Cortex of kidney (tissue), 1 donor: ENCODE measurements at places on chromosomes 2 and 18.

- no peak for DNase-seq
Observed at GRCh38 chr2:30267161-30267975, 36.0 kb downstream of the LBH start.

GRCh38 chr2:55063713-55064323, 13.6 kb upstream of the RTN4 start:
- DNase-seq = no peak

- no peak for DNase-seq
Observed at GRCh38 chr2:16680304-16680703, 14.7 kb upstream of the CYRIA start.

GRCh38 chr2:157475722-157476390, 32.0 kb upstream of the CYTIP start:
- DNase-seq = no peak

GRCh38 chr2:46210063-46210462, 87.1 kb upstream of the EPAS1 start:
- DNase-seq = no peak

GRCh38 chr18:79508565-79509535, 113.1 kb downstream of the NFATC1 start:
- no peak for DNase-seq

GRCh38 chr18:36381075-36381474, 83.6 kb downstream of the FHOD3 start:
- DNase-seq = no peak

DNA sequence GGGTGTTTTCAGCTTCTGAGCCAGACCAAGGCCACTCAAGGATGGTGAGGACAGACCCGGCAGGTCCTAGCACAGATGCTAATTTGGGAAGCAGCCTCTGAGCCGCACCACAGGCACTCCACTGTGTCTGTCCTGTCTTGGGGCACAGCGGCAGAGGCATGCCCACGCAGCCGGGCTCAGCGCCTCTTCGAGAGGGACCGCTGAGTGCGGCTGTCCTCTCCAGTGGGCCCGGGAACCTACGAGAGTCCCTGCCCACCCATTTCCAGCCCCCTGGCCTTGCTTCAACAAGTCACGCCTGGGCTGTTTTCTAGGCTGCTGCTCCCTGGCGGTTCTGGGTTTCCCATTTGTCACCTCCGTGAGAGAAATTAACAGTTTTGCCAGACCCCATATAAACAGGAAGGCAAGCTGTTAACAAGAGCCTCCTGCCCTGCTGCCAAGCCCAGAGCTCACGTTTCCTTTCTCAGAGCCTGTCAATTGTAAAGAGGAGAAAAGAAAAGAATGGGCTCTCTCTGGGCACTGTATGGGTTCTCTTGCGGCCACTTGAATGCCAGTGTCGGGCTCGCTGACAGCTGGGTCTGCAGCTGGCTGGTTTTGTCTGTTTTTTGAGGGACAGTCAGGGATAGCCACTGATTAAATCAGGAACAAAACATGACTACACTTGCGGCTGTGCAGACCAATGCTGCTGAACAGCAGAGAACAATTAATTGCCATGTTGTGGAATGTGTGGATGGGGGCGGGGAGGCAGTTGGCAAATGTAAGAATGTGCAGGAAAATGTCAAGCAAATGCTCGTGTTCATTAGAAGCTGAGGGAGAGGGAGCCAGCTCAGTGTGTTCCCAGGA, 30.6 kb downstream of the TMEM17 start:
- no peak for DNase-seq

DNA sequence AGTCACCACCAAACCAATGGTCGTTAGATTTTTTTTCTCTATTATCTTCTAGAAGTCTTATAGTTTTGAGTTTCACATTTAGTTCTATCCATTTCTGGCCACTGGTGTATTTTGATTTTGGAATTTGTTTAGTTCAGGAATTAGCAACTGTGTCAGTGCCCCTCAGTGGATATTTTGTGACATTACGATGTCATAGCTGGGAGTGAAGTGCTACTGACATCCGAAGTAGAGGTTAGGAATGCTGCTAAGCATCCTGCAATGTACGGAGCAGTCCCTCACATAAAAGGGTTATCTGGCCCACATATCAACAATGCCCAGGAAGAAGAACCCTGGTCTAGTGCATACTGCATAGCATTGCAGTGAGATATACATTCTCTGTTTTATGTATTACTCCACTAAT, 157.4 kb upstream of the RGPD4 start:
- no peak for DNase-seq

DNA sequence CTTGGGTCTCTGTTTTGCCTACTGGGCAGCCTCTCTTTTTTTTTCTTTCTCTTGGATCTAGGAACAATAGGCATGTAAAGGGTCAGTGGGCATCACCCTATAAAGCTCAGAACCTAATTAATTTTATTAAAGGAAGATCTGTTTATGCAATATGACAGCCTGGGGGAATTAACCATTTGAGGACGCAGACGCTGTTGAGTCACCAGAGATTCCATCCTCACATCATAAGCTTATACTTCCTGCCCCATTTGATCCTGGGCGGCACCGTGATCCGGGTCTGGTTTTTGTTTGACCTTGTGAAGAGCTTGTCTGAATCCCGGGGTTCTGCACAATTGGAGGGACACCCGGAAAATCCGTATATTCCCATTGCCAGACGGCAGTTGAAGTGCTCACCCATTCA, 16.8 kb upstream of the BCL11A start:
- no peak for DNase-seq

DNA sequence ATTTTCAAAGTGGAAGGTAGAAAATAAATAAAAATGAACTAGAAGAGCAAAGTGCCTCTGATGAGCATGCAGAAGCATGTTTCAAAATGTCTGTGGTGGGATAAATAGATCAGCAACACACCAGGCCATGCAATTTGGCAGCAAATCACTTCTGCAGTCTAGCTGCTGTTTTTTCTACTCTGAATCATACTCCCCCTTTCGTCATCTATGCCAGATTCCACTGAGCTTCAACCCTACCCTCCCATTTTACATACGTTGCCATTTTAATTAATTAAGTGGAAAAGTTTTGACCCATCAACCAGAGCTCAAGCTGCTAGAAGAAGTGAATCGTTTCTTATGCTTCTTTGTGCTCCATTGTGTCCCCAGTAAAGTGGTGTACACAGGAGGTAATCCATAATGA, 79.3 kb downstream of the NRXN1 start:
- no peak for DNase-seq

GRCh38 chr2:120555092-120555491, 180.6 kb upstream of the GLI2 start:
- no peak for DNase-seq

GRCh38 chr2:157751462-157752058, 122.9 kb upstream of the ACVR1C start:
- no peak for DNase-seq

GRCh38 chr2:112520234-112520783, 22.0 kb upstream of the POLR1B start:
- DNase-seq = no peak

- DNase-seq = no peak
Observed at GRCh38 chr2:161044921-161045320, 115.3 kb upstream of the TANK start.

GRCh38 chr2:183868707-183869106, 729.6 kb upstream of the ZNF804A start:
- no peak for DNase-seq

DNA sequence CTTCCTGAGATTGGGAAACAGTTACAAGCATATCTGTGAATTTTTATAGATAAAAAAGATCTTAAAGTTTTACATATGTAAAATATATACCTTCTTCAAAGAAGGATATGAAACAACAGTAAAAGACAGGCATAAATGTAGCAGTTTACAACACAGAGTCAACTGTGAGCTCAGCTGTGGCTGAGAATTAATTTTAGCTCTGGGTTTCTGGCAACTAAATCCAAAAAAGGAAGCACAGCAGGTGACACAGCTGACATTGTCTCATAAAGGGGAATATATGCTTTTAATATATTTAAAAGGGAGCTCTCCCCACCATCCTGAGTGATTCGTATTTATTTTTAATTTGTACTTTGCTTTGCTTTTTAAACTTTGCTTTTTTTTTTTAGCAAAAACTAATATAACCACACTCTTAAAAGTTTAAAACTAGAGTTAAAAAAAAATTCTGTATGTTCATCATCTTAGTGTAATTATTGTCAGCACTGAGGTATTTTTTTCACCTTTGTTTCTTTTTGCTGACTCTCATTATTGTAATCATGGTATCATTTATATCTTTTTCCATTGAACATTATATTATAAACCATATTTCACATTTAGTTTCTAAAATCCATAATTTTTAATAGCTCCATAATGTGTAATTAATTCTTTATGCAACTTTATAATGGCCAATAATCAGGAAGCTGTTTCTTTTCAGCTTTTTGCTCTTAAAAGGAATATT, 6.7 kb downstream of the TUBB6 start:
- no peak for DNase-seq

DNA sequence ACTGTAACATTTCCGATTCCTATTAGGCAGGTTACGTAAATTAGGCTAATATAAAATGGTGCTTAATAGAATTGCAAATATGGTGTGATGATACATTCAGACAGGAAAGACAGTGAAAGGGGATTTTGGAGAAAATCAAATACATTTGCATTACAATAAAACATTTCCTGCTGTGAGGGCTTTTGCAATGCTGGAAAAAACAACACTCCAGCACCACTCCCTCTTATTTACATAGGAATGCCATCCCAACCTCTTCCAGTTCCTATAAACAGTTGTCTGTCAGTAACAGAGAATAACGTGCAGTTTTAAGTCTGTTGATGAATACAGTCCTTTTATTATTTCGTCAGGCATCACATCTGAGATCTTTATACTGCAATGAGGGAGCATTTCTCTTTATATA, 298.8 kb upstream of the FANCL start:
- no peak for DNase-seq

- no peak for DNase-seq
Observed at GRCh38 chr2:65281627-65282351, 54.2 kb downstream of the ACTR2 start.

GRCh38 chr2:174781996-174782395, 17.7 kb upstream of the CHRNA1 start:
- no peak for DNase-seq

- no peak for DNase-seq
Observed at GRCh38 chr2:94992360-94992759, 33.1 kb upstream of the MAL start.

- no peak for DNase-seq
Observed at GRCh38 chr2:26922405-26923188, 47.8 kb upstream of the MAPRE3 start.

GRCh38 chr2:109031476-109032228, 42.6 kb upstream of the EDAR start:
- no peak for DNase-seq

GRCh38 chr2:99576775-99577174, 87.0 kb upstream of the REV1 start:
- no peak for DNase-seq

DNA sequence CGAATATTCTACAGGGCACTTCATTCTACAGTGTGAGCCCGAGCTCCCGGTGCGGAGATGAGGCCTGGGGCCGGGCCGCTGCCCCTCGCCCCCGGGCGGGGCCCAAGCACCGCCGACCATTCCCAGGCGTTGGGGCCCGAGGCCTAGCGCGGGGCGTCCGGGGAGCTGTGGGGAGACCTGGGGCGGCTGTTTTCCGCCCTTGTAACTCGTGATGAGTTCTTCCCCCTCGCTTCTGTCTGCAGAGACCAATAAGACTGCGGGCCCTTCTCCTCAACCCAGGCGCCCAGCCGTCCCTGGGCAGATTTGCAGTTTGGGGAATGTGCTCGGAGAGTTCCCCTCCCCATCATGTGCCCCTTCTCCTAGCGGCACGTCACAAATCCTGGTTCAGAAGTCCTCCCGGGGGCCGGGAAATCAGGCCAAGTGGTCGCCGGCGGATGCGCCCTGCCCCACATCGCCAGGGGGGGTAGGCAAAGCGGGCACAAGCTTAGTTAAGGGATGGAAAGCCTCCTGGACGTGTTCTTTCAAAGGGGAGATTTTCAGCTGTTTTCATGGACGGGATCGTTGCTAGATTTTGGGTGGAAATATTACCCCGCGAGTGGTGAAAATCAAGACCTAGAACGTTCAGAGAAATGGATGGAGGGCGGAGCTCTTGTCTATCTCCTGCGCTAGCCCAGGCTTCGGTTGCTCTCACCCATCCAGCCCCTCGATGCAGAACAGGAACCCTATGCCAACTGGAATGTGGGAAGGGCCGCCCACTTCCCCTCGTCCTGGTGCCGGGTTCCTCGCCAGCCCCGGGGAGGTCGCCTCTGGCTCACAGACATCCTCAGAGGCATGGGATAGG, 18.8 kb upstream of the HAAO start:
- DNase-seq = no peak

GRCh38 chr2:232485757-232486557, 1.7 kb downstream of the ECEL1 start:
- DNase-seq = no peak

- DNase-seq = no peak
Observed at GRCh38 chr2:122851972-122852531, 1096.6 kb downstream of the TSN start.

GRCh38 chr18:75170022-75170789, 38.7 kb downstream of the PTGR3 start:
- no peak for DNase-seq

- no peak for DNase-seq
Observed at GRCh38 chr2:102939207-102939606, 177.4 kb downstream of the TMEM182 start.

GRCh38 chr18:22604986-22605421, 187.3 kb upstream of the CTAGE1 start:
- DNase-seq = no peak

- DNase-seq = no peak
Observed at GRCh38 chr2:17788773-17789172, 27.5 kb upstream of the MSGN1 start.
